Renal pelvis (tissue), 12 donors: ENCODE measurements at places on chromosomes 13 and 19.
A peak's percentile ranks its signal among the peaks of the same experiment; 100 is the strongest.

GRCh38 chr19:48210005-48210404 is 39.5 kb downstream of the ZSWIM9 start:
- no peak for DNase-seq

- DNase-seq = no peak
Measured at GRCh38 chr13:100266026-100266425, 177.1 kb downstream of the PCCA start.

DNA sequence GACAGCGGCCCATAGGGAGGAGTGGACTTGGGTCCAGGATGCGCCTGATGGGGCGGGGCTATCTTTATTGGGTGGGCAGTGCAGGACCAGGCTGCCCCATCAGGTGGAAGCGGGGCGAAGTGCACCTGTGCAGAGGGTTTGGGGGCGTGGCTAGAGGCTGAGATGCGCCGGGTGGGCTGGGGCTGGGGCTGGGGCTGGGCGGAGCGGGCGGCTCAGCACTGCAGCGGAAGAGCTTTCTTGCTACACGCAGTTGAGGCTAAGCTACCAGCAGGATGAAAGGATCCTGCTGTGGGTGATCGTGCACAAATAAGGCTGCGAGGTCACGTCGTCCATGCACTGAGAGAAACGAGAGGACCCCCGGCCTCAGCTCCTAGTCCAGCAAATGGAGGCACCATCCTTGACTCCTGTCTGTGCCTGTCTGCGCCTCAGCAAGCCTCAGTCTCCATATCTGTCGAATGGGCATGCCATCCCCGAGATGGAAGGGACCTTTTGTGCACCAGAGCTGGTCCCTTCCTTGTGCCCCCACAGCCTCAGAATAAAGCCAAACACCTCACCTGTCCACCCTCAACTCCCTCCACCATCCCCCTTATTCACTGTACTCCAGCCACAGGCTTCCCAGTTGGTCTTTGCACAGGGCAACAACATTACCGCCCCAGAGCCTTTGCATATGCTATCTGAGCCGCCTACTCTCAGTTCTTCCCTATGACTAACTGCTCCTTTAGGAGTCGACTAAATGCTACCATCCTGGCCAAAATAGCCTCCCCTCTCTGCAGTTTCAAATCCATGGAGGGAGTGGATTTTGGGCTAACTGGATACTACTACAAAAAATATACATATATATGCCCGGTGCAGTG is 21.0 kb upstream of the HOMER3 start:
- no peak for DNase-seq

DNA sequence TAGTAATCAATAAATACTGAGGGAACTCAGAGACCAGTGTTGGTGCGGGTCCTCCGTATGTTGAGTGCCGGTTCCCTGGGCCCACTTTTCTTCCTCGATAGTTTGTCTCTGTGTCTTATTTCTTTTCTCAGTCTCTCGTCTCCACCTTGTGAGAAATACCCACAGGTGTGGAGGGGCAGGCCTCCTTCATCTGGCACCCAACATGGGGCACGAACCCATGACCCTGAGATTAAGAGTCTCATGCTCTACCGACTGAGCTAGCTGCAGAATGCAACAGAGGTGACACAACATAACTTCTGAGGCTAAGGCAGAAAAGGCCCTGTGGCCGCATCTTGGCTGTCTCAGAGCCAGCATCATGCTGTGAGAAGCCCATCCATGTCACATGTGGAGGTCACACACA is 5.3 kb upstream of the ZNF613 start:
- no peak for DNase-seq

- peak; percentile 22 for DNase-seq
Measured at GRCh38 chr13:95677564-95678266, 776 bp downstream of the DNAJC3 start.

GRCh38 chr19:39811064-39811463 is 22.9 kb downstream of the DYRK1B start:
- no peak for DNase-seq

DNA sequence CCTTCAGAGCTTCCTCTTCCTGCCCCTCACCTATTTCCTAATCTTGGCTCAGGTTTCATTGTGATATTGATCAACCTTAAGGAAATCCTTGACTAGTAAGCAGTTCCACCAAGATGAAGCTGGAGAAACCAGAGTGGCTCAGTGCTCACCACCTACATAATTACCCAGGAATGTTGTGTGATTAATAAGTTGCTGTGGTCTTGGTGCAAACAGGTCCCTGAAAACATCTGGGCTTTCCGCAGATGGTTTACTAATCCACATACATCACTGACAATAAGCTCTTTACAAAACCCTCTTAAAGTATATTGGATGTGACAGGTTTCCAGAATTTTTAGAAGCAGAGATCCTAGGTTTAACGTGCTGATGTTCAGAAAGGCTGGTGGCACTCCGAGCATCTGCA is 8.6 kb upstream of the SERP2 start:
- DNase-seq = no peak

DNA sequence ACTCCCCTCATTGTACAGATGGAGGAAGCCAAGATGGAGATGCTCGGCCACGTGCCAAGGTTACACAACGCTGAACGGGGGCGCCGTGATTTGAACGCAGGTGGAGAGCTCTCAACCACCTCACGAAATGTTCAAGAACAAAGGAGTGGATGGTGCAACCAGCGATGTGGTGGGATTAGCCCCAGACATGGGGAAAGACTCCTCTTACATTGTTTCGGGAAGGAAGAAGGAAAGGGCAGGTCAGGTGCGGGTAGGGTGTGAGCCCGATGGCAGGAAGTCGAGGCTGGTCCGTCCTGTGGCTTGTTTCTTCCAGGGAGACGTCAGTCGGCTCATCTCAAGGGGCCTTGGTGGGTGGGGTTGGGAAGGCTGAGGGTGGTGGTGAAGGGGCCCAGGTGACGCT is 7.1 kb upstream of the KLK14 start:
- DNase-seq = no peak

DNA sequence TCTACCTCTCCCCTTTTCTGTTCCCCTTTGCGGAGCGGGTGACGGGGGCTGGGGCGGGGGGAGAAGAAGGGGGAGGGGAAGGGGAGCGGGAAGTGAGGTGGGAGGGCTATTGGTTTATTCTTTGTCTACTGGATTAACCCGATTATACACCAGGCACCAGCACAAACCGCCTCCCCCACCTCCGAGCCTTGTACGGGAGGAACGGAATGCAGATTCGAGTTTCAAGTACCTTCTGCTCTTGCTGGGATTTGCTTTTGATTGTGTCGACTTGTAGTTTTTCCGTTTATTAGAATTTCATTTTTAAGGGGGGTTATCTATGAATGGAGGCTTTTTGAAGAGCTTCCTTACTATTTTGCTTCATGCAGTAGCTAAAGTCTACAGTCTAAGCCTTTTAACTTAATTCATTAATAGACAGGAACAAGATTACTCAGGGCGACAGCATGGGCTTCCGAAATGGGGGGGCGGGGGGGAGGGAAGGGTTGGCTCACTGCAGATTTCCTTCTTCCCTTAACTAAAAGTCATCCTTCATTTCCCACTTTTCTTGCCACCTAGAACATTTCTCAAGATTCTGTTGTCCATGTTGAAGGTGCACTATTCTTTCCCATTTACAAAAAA is 937 bp upstream of the SPRY2 start:
- peak; percentile 72 for DNase-seq

DNA sequence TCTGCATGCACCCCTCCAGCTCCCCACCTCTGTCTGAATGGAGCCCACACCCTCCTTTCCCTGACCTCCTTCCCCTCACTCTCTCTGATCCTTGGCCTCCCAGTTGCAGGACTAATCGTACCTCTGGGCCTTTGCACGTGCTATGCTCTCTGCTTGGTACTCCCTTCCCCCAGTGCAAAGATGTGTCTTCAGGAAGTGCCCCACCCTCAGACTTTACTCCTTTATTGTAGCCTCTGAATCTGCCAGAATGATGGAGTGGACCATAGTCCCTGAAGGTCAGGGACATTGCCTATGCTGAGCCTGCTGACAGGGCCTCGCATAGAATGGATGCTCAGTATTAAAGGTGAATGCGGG is 1.3 kb upstream of the JUND start:
- no peak for DNase-seq

DNA sequence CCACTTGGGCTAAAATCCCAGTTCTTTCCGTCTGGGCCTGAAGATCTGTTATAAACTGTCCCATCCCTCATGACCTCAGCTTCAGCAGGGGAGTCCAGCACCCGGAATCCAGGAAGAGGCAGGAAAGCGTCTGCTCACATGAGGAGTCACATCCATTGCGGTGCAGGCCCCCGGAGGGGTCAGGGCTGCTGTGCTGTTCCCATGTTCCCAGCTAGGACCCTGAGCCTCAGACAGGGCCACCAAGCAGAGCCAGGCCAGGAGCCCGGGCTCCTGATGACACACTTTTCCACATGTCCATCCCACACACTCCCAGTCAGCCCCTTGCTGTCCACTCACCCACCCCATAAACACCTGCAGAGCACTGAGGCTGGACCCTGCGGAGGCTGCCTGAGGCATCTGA is 45.3 kb upstream of the VSTM2B start:
- no peak for DNase-seq

GRCh38 chr19:13583114-13583513 is 76.8 kb upstream of the CACNA1A start:
- no peak for DNase-seq

GRCh38 chr13:46539231-46539630 is 13.7 kb upstream of the LRCH1 start:
- DNase-seq = no peak

DNA sequence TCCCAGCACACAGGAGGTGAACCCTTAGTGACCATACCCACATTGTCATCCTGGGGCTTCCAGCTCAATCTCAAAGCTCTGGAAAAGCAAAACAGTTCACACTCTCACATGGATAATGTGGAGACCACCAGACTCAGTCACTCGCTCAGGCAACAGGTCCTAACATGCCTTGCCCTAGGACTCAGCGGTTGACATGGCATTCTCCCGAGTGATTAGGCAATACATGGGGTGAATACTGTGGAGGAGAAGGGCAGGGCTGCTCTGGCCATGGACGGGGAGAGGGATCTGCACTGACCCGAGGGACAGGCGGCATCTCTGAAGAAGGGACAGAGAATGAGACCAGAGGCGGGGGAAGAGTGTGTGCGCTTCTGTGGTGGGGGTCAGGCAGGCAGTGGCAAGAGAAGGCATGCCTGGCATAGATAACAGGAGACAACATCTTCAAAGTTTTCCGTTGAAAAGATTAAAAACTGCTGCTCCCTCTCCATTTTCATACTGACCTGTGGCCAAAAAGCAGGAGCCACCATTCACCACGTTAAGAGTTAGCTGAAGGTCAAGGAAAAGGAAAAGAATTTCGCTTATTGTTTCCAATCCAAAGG is 44.5 kb upstream of the EPHX3 start:
- DNase-seq = no peak

- no peak for DNase-seq
Measured at GRCh38 chr13:71464686-71465085, 402.3 kb downstream of the DACH1 start.

DNA sequence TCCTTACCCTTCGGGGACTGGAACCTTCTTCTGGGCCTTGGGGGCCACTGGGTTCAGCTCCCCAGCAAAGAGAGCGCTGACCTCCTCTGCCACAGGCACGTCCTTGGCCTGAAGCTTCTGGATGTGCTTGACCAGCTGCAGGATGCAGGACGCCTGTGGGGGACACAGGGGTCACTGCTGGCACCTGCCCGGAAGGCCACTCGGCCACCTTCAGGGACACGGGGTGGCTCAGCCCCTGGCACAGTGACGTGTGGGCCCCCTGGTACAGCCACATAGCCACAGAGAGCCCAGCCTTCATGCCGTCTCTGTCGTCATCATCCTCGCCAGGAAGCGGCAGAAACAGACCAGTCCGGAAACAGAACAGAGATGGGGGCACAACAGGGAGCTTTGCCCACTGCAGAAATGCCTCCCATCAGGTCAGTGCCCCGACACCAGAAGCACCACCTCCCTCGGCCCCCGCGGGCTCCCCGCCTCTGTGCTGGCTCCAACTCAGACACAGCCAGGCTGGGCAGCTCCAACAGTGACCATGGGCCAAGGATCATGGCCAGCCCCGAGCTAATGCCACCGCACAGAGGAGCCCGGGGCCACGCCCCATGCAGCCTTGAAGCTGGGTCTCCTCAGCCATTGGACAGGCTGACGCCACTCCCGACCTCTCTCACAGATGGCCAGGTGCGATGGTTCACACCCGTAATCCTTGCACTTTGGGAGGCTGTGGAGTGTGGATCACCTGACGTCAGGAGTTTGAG is 20.7 kb downstream of the IZUMO4 start:
- DNase-seq = no peak

DNA sequence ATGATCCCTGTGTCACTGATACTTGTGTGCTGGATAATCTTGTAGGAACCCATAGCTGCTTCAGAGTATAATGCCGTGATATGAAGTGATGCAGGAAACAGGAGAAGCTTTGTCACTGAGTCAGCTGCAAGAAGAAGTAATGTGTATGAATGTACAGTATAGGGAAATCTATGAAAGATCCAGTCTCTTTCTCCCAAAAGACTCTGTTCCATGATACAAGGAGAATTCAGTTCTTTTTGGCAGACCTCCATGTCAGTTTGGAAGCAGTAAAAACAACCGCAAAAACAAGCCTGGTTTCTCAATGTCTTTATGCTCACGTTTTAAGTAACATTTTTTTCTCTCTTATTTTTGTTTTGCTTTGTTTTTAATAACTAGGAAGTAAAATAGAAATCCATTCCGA is 33.9 kb downstream of the PCDH17 start:
- DNase-seq = no peak

GRCh38 chr19:6648141-6648715 is 21.7 kb downstream of the TNFSF14 start:
- DNase-seq = no peak

DNA sequence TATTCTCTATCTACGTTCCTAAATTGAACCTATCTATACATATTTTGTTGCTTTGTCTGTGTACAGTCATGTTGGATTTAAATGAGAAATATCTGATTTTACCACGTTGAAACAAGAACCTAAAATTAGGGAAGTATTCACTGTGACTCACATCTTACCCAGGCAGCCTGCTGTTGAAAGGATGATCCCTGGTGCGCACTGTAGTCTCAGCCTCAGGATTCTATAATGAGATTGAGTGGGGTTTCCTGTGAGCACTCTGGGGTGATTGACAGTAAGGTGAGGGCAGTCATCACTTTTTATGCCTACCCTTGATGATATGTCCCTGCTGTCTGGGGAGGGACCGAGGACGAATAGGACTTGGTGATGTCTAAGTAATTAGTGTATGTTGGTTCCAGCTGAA is 35.4 kb downstream of the PCCA start:
- no peak for DNase-seq

GRCh38 chr19:29576046-29576606 is 30.0 kb upstream of the POP4 start:
- no peak for DNase-seq

DNA sequence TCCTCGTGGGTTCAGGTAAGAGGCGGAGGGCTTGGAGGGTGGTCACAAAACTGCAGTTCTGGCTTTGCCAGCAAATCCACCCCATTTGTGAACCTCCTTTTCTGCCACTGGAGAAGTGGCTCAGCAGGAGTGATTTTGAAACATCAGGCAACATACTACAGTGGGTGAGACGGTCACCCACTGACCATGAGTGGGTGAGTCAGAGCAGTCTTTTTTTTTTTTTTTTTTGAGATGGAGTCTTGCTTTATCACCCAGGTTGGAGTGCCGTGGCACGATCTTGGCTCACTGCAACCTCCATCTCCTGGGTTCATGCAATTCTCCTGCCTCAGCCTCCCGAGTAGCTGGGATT is 3.0 kb downstream of the TOMM40 start:
- no peak for DNase-seq
